ENCODE measurements at places on chromosomes 5 and 9.

DNA sequence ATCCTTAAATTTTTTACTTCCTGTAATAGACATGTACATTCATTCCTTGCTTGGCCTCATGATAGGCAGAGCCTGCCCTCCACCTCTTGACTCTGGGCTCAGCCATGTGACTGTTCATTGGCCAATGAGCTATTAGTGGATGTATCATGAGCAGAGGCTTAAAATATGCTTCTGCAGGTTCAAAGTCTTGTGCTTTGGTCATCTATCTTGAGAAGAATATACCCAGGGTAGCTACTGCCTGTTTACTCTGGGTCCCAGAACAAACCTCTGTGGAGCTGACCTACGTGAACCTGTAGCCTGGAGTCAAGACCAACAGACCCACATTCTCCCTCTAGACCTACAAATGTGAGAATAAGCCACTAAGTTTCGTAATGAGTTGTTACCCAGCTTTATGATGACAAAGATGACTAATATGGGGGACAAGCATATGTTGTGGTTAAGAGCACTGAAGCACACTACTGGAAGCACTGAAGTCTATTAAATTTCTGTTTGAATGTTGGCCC, 244.4 kb downstream of the MAST4 start:
- no peak for DNase-seq

- no peak for DNase-seq
Observed at GRCh38 chr5:124570285-124571035, 176.0 kb downstream of the ZNF608 start.

- no peak for DNase-seq
Observed at GRCh38 chr9:99748676-99749075, 73.0 kb upstream of the NR4A3 start.

DNA sequence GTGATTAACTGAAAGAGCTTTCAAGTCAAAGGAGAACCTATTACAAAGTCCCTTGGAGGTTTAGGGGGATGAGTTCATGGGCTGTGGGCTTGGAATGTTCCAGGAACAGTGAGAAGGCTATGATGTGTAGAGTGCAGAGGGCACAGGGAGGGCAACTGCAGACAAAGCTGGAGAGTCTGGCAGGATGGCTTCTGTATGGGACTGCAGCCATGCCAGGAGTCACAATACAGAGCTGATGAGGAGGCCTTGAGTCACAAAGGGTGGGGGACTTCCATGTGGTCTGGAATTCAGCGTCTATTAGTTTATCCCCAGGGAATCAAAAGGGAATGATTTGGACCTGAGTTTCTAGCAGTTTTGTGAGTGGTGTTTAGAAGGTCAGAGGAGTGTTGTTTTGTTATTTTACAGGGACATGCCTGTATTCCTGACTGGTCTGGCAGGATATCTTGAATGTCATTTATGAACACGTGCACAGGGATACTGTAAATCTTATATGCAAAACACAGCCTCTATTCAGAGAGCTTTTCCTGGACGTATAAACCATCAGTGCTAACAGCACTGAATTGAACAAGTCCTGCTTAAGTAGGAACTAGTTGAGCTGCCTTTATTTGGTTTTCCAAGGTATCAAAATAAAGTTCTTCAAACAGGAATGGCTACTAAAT, 14.3 kb upstream of the TEK start:
- peak; percentile 64 for DNase-seq

DNA sequence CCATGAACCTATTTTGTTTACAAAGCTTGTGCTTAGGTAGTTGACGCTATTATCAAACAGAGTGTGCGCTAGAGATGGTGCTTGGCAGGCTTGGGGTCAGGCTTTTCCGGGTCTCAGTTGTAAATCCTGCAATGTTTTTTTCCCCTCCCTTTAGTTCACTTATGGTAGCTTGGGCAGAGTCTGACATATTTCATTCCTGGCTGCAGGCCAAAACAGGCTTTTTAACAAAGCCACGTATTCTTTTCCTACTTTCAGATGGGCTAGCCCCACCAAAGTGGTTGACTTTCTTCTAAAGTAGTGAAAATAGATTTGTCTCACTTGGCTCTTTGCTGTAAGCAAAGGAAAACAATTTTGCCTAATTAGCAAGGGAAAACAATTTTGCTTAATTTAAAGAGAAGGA, 58.0 kb upstream of the FBN2 start:
- DNase-seq, result peak; percentile 62

DNA sequence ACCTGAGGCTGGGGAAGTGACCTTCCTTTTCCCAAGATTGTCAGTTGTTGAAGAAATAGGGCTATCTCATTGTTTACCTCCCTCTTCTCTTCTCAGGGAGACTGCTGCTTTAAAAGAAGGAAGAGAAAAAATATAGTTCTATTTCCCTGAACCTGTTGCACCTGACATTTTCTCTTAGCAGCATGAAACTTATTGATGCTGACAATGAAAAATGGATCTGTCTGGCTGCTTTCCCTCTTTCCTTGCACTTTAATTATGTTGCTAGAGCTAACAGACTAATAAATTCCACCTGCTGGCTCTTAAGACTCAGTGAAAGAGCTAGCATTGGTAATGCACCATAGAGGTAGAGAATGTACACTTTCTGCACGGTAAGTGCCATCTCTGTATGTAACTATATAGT, 6.2 kb upstream of the CKMT2 start:
- DNase-seq, result no peak

DNA sequence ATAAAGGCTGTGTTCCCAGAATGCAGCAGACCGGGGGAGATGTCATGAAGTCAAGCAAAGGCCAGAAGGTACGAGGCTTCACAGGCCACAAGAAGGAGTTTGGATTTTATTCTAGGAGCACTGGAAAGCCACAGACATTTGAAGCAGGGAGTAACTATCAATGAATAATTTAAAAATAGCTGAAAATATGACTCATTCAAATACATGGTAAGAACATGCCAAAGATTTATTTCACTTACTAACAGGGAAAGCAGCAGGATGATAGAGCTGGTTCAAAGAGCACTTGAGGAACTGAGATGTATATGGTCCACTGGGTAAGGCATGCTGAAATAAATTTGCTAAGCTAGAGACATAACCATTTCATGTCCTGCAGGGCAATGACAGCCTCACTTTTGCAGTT, 53.2 kb downstream of the MSX2 start:
- DNase-seq, result no peak

DNA sequence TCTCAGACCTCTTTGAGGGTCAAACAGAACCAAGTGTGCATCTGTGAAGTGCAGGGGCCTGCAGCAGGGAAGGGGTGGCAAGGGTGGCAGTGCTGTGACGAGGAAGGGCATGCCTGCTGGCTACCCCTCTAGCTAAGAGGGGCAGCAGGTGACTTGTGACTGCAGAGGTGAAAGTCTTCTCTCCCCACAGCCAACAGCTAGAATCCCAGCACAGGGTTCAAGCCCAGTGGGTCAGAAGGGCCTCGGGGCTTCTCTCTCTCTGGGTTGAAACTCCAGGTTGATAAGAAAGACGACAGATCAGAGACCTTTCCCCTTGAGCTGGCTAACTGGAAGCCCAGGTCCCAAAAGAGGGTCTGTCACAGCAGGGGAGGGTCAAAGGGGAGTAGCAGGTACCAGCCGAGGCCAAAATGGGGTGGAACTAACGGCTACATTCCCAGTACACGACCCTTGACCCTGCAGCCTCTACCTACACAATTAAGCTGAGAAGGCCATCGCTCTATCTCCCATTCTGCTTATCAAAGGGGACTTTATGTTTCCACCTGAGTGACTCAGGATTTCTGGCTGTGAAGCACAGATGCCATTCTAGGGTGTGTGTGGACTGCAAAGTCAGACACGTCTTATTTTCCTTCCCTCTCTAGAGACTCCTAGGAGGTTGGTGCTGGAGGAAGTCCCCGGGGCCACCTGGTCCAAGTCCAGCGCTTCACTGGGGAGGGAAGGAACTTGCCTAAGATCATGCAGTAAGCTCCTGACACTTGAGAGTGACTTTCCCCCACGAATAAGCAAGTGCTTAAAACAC, 14.6 kb downstream of the ANKS6 start:
- DNase-seq, result no peak

- no peak for DNase-seq
Observed at GRCh38 chr9:90368928-90369327, 273.7 kb downstream of the DIRAS2 start.

GRCh38 chr5:78751872-78752271, 103.3 kb upstream of the LHFPL2 start:
- peak; percentile 50 for DNase-seq

- no peak for DNase-seq
Observed at GRCh38 chr5:83891261-83891660, 170.6 kb upstream of the HAPLN1 start.

DNA sequence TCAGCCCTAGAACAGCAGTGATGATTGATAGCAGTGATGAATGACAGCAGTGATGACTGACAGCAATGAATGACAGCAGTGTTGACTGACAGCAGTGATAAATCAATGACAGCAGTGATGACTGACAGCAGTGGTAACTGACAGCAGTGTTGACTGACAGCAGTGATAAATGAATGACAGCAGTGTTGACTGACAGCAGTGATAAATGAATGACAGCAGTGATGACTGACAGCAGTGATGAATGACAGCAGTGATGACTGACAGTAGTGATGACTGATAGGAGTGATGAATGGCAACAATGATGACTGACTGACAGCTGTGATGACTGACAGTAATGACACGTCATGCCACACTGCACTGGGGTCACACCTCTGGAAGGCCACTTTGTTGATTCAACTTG, 106.8 kb downstream of the ENTREP1 start:
- no peak for DNase-seq

- DNase-seq, result no peak
Observed at GRCh38 chr5:44387921-44388320, 1.3 kb downstream of the FGF10 start.

- peak; percentile 90 for DNase-seq
Observed at GRCh38 chr5:179765400-179765799, 28.4 kb upstream of the LTC4S start.

DNA sequence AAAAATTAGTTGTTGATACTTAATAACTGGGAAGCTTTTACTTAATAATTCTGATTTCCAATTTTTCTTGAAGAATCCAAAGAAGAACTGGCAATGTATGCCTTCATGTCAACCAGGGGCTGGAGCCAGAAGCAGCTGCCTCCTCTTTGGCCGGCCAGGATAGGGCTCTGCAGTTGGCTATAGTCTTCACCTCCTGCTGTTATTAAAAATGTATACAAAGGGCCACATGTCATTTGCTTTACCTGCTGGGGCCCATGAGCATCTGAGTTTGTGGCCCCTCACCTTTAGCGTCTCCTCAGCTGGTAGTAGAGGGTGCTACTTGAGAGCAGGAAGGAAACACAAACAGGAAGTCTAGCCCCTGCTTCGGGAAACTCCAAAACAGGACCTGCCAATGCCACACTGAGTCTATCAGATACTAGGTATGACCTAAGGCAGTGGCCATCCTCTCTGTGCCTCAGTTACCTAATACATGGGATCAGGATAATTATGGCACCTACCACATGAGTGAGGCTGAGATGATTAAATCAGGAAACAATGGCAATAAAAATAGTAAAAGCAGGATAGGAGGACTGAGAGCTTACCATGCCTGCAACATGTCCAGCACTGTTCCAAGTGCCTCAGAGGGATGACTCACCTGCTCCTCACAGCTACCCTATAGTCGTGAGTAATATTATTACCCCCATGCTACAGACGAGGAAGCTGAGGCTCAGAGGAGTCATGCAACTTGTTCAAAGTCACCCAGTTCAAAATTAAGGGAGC, 21.3 kb downstream of the CCDC69 start:
- DNase-seq, result peak; percentile 87

DNA sequence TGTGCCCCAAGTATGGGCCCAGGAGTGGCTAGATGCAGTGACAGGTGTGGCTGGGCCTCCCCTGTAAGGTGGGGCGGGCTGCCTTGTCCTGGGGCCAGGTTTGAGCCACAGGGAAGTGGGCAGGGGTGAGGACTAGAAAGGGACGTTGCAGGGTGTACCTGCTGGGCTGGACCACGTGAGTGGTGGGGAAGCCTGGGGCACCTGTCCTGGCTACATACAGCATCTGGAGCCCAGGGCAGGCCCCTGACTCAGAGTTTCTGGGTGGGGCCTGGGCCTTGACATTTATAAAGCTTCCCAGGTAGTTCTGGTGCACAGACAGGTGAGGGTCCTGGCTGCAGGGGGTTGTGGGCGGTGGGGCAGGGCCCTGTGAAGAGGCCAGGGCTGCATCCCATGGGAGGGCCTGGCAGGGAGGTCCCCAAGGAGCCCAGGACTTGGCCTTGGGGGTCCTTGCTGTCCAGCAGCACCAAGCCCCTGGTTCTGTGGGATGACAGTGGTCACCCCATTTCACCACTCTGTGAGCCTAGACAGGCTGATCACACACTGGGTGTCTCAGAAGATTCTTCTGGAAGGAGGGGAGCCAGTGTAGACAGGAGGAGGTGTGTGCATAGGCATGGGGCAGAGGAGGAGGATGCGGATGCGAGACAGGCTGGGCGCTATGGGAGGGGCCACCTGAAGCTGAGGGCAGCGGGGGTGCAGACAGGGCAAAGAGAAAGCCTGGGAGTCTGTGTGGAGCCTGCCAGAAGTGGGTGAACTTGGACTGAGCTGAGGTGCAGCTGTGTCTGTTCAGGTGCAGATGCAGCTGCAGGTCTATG, 94.0 kb downstream of the PHF2 start:
- peak; percentile 50 for DNase-seq

- DNase-seq, result no peak
Observed at GRCh38 chr5:88674356-88675167, 208.4 kb downstream of the MEF2C start.

DNA sequence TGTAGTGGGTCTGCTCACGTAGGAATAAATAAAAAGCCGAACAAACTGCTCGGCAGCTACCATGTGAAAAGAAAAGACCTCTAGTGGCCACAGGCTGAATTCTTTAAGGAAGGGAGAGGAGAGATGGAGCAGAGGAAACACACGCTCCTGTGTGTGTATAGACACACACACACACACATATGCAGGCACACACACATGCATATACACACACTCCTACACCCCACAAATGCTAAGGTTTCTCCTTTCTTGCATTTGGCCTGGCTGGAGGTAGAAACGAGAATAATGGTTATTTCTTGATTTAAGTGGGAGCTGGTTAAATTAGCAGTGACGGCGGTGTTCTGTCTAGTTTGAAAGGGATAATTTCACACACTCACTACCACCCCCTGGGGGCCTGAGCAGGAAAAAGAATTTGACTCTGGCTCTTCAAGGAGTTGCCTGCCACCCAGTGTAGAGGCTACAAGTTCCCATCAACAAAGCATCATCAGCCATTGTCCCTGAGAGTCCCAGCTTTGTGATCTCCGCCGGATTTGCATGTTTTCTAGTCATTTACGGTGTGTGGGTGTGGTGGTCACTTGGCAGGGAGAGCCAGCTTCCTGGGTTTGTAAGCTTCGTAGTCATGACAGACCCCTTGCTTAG, at the start of gene INSYN2B:
Gene INSYN2B (minus strand): TSS at position 78 of the 636 bp plus-strand sequence. CDS start 96,597 bp downstream, outside the sequence.
- DNase-seq, result peak; percentile 92

GRCh38 chr5:148620696-148621095, 33.6 kb downstream of the HTR4 start:
- DNase-seq, result no peak

DNA sequence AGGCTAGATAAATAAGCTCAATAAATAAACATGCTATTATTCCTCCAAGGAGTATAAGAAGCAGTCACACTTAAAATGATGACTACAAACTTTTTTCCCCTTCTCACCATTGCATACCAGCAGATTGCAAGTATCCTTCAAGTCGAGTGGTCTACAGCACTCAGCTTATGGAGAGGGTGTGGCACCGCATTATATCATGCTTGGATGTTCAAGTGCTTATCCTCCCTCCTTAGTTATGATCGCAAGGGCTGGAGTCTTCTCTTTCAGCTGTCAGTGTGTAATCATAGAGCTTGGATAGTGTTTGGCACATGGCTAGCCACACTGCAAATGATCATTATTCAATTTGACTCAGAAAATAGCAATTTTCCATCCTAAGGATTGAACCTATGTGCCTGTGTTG, 124.0 kb downstream of the CARTPT start:
- DNase-seq, result no peak

- DNase-seq, result peak; percentile 20
Observed at GRCh38 chr9:90960941-90961340, 159.3 kb downstream of the SYK start.

All from fibroblast of pulmonary artery (primary cell).